Peyer's patch (tissue), 4 donors: ENCODE measurements at places on chromosomes 2 and 18. TPM values are rescaled to one million over a fixed set of nuclear protein-coding genes. Genes with fewer than 3 reads are reported as not detected.
A peak's percentile ranks its signal among the peaks of the same experiment; 100 is the strongest.

The FAM124B gene
- not detected for total RNA-seq

The IL1RN gene
- total RNA-seq: 17.7 TPM

DNA sequence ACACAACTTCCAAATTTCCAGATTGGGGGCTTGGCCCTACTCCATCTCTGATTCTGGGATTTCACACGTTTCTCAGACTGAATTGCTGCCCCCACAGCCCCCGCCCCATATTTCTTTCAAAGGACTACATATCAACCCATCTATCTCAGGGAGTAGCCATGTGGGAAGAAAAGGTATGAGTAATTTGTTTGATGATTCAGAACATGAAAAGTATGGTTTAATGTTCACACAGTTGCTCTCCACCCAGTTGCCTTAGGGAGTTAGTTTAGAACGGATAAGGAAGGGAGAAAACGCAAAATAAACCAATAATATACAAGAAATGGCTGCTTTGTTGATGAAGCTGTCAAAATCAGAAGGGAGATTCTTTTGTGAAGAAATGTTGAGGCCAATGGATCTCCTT lies 145.1 kb downstream of the PIEZO2 start:
- DNase-seq: no peak

DNA sequence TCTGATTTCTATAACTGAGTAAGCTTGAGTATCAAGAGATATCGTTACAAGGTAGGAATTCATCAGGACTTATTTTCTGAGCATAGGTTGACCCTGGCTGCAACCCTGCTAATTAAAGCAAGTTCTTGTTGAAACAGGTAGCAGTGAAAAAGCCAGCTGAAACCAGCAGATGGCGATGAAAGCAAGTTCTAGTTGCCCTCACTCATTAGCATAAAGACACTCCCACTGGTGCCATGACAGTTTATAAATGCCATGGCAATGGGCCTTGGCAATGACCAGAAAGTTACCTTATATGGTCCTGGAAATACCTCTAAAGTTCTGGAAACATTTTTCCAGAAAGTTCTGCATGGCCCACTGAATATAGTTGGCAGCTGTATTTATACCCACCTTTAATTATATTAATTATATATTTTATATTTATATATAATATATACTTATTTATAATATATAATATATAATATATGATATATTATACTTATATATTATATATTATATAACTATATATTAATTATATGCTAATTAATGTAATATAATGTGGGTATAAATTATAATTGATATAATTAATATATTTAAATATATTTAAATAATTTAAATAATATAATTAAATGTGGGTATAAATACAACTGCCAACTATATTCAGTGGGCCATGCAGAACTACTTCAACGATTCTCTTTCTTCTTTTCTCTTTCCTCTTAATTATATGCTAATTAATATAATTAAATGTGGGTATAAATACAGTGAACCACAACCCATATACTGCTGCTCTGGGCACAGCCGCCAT lies 188.0 kb downstream of the CDH7 start:
- no peak for DNase-seq

DNA sequence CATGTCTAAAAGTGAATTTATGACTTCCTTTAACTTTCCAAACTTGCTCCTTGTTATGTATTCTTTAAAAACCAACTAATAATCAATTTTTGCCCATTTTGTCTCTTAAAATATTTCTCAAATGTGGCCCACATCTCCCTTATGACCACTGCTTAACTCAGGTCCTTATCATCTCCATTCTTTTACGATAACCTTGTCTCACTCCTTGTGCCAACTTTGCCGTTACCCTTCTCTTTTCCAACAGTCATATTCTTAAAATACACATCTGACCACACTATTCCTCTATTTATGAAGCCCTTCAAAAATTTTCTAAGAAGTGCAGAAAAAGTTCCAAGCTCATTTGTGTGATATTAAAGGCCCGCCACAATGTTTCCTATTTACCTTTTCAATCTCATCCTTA lies 47.8 kb downstream of the PPP1R1C start:
- DNase-seq: no peak

DNA sequence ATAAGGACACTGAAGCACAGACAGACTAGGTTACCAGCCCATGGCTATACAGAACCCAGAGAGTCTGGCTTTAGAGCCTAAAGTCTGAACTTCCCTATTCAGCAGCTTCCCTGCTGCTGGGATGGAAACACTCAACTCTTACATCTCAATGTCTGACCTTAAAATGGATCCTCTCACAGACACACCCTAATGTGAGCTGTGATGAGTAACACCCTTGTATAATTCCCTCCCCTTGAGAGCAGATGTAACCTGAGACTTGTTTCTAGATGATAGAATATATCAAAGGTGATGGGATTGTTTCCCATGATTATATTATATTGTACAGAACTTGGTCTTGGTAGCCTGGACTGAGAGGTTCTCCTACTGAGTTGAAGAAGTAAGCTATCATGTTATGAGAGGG lies 577.1 kb upstream of the KLHL29 start:
- no peak for DNase-seq

- no peak for DNase-seq
Observed at GRCh38 chr2:217515615-217516309, 487.0 kb downstream of the TNS1 start.

GRCh38 chr2:229539628-229540027 lies 174.7 kb downstream of the DNER start:
- DNase-seq: no peak

DNA sequence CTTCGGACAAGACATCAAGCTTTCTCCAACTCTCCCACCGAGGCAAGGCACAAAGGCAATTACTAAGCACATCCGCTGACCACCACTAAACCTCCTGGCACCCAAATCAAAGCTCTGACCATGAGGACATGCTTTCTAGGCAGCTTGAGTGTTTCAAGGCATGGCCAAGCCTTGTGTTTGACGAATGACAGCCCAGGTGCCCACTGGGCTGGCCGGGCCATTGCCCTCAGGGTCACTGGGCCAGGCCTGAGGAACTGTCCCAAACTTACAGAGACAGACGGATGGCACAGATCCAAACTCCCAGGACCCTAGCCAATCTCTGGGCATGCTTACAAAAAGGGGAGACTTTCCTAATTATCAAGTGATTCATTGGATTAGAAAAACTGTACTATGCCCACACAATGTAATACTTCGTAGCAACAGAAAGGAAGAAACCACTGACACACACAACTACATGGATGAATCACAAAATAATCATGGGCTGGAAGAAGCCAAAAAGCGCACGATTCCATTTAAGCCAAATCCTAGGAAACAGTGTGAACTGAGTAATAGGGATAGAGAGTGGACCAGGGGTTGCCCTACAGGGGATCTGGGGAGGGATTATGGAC lies 20.2 kb downstream of the CRACDL start:
- DNase-seq: peak; percentile 11

DNA sequence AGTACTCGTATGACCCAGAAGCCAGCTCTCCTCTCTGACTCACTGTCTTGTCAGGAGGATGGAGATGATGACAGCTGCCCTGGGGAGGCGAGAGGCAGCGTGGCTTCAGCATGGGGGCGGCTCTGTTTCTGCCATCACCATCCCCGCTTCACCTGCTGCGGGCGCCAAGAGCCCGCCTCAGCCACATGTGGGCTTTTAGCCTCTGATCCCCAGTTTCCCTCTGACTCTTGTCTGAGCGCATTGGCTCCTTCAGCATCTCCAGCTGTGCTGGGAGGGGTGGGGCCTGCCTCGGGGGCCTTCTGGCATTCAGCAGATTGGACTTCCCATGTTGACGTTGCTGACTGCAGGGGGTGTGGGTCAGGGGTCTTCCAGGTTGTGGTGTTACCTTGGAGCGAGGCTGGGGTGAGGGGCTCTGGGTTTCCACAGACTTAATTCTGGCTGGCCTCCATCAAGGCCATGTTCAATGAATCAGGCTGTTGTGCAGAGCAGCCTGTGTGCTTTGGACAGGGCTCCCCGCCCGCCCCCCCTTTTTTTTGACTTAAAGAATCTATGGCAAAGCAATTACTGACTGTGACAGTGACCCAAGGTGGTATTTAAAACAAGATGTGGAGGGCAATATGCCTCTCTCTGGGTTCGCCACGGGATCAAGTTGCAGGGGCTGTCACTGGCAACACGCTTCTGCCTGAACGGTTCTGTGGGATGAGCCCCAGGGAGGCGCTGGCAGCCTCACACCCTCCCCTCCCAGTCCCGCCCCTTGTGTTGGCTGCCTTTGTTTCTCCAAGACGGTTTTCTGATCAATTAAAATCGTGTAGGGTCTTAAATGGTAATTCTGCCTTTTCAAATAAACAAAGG lies 228.3 kb downstream of the LDLRAD4 start:
- no peak for DNase-seq

The OTOF gene
- not detected for total RNA-seq

- DNase-seq: no peak
Observed at GRCh38 chr2:40611196-40611595, 159.3 kb upstream of the SLC8A1 start.

DNA sequence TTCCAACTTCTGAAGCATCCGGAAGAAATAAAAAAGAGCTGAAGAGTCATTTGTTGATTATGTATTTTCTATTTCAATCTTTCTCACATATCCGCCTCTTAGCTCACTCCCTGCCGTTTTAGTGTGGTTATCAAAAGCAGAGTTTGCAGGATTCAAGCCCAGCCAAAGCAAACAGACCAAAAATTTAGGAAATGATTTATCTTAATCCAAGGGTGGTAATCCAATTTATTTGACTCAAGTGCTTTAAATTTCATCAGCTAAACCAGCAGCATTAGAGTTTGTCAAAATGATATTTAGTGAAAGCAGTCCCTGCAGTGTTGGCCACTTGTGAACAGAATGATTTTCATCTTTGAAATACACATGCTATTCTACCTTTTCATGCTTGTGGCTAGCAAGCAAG lies 129.3 kb upstream of the CCDC68 start:
- no peak for DNase-seq

The SGPP2 gene
- total RNA-seq: 10.7 TPM

- DNase-seq: no peak
Observed at GRCh38 chr2:151040039-151040438, 221.6 kb downstream of the RBM43 start.

- DNase-seq: no peak
Observed at GRCh38 chr18:52569492-52569891, 229.5 kb downstream of the DCC start.

DNA sequence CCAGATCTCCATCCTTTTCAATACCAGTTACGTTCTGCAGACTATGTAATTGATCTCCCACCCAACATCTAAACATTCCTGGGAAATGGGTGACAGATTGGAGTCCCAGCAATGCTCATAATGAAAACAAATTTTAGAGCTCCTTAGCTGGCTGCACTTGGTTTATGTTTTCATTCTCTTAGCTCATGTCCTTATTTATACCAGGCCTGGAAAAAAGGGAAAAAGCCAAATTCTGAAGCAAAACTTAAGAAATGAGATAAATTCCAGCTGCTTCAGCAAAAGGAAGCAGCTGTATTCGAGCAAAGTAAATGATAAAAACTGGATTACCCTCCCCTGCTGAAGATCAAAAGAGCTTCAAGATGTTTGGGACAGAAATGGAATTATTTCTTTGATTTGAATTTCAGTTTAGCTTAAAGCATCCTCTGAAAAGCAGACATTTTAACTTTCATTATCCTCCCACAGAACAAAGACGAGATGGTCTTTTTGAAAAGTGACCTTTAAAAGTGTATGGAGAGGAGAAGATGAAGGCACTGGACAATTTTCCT lies 196.5 kb upstream of the THUMPD2 start:
- no peak for DNase-seq

- no peak for DNase-seq
Observed at GRCh38 chr2:19119326-19120001, 239.0 kb downstream of the OSR1 start.

The NETO1 gene
- total RNA-seq: not detected

DNA sequence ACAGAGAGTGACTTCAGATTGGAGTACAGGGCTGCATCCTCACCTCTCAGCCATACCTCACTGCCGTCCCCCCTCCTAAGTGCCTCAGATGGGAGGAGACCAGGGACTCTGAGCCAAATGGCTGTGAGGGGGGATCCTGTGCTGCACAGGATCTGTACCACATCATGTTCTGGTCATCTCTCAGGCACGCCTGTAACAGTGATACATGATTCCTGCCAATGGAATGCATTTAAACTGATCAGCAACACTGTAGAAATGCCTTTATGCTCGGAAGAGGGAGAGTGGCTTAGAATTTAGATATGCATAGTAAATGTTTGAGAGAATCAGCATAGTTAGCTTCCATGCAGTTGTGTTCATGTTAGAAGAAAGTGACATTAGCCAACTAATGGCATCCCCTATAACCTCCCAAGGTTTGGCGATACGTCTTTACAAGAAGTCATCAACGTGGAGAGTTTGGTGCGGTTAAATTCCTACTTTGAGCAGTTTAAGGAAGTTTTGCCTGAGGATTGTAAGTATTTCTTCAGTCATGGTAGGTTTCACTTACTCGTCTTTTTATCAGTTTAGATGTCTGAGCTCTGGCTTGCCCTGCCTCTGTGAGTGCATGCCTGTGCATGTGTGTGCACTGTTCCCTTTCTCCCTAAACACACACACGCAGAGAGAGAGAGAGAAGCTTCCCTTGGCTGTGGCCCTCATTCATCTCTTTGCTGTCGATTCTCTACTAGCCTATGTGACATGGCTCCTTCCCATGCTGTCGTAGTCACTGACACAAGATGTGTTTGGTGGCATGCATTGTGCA lies 40.0 kb downstream of the COA5 start:
- DNase-seq: peak; percentile 35

- DNase-seq: no peak
Observed at GRCh38 chr18:76847916-76848315, 25.6 kb downstream of the ZNF236 start.

DNA sequence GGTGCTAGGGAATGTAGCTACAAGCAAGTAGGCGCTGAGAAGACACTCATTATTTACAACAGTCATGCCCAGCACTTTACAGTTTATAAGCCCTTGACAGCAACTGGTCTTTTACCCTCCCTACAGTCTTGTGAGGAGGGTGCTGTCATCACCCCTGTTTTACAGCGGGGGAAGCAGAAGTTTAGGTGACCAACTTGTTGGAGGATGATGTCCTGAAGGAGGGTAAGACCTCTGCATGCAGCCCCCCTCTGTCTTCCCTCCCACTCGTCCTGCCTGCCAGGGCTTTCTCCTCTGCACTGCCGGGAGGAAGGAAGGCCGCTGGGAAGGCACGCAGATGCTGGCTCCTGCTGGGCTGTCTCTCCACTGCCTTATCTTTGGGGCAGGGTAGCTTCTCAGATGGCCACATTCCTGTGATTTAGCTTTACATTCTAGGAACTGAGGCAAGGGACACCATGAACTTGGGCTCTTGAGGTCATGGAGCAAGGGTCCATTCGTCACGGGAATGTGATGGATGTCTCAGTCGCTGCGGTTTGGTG lies 972 bp downstream of the IL1R1 start:
- no peak for DNase-seq

DNA sequence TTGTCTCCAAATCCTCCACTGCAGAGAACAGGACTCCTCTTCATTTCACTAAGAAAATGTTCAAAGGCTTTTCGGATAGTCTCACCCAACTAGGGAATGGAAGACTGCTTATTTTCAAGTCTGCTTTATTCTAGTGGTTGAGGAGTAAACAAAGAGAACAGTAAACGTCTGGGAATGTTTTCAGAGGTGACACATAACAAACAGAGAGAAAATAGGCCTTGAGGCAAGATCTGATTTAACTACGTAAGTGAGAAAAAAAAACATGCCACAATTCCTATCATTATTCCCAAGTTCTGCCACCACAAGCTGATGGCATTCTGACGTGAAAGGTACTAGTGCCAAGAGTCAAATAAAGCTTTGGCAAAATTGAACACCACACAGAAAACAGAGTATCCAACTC lies 16.7 kb upstream of the WIPF1 start:
- no peak for DNase-seq

GRCh38 chr2:73101626-73102256 lies 11.0 kb downstream of the RAB11FIP5 start:
- DNase-seq: no peak

The FTCDNL1 gene
- 1.9 TPM for total RNA-seq
